A549 treated with AZD2906 at 1 μM for 4 hours (cell line): ENCODE measurements at places on chromosomes 1 and 21. TPM values are rescaled to one million over a fixed set of nuclear protein-coding genes. Genes with fewer than 3 reads are reported as not detected.

Gene PLPP3
- total RNA-seq: 23.4 to 30.0 TPM (median 26.4 TPM) in 5 replicates

Gene ARID1A
- 36.9 to 41.2 TPM (median 37.6 TPM) in 5 replicates for total RNA-seq

Gene PTPRF
- 77.2 to 91.6 TPM (median 89.1 TPM) in 5 replicates for total RNA-seq

Gene SMYD2
- 32.8 to 38.0 TPM (median 33.3 TPM) in 5 replicates for total RNA-seq

Gene CYP4A22
- not detected in 5 replicates for total RNA-seq

Gene ANKRD65
- total RNA-seq: 0.03 to 0.10 TPM (median 0.07 TPM) in 3 of 5 replicates, not detected in the others
